ENCODE measurements at places on chromosomes 13 and 19.

DNA sequence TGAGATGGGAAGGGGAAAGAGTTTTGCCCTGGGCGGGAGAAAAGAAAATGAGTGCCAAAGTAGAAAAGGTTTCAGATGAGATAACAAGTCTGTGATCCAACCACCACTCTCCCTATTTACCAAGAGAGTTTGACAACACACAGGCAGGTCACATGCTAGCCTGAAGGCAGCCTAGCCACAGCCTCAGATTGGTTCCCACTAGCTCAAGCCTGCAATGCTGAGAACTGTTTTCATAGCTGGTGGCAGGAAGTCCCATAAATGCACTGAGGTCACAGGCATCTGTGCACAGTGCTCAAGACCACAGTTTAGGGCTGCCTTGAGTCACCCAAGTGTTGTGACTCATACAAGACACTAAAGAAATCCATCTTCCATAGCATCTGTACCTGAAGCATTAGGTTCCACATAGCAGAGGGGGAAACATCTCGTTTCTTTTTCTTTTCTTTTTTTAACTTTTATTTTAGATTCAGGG lies 18.5 kb upstream of the POP4 start:
- peak; percentile 37 for DNase-seq

GRCh38 chr13:95740979-95741320 lies 64.0 kb downstream of the DNAJC3 start:
- DNase-seq: no peak

GRCh38 chr13:40681341-40682146 lies 15.1 kb upstream of the FOXO1 start:
- DNase-seq: no peak

DNA sequence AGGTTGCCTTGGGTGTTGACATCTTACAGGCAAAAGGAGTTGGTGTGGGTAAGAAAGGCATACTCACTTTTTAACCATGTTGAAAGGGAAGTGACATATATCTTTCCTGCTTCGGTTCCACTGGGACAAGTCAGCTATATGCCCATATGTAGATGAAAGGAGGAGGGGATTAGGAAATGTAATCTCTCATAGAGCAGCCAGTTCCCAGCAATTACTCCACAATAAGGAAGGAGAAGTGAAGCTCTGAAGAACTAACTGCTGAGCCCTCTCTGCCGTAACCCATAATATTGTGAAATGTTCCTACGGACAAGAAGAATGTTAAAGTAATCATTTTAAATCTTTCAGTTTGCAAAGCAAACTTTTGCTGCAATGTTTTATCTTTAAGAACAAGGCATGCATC lies 82.2 kb downstream of the EDNRB start:
- no peak for DNase-seq

- no peak for DNase-seq
Observed at GRCh38 chr13:102392481-102393209, 9.2 kb downstream of the FGF14 start.

- peak; percentile 11 for DNase-seq
Observed at GRCh38 chr19:49056101-49056901, 1.2 kb downstream of the CGB7 start.

- no peak for DNase-seq
Observed at GRCh38 chr19:10979951-10980381, 19.1 kb downstream of the SMARCA4 start.

GRCh38 chr13:44277459-44277858 lies 96.2 kb upstream of the SERP2 start:
- DNase-seq: no peak

- no peak for DNase-seq
Observed at GRCh38 chr13:102589301-102589822, 7.4 kb upstream of the TPP2 start.

GRCh38 chr13:99228737-99229691 lies 28.4 kb downstream of the UBAC2 start:
- no peak for DNase-seq

DNA sequence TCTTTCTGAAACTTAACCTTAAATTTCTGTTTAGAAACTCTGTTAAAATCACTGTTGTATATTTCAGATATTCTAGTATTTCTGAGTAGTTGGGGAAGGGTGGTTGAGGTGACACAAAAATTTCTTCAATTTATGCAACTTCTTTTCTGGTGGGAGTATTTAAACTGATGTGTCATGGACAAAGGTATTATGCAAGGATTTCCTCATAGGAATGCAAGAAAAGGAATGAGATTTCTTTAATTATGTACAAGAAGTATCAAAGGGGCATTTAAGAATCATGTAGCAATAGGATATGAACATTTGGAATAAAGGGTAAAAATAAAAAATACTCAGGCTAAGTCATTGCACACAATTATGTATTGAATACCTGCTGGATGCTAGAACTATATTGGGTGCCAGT lies 575.8 kb upstream of the KLF12 start:
- no peak for DNase-seq

DNA sequence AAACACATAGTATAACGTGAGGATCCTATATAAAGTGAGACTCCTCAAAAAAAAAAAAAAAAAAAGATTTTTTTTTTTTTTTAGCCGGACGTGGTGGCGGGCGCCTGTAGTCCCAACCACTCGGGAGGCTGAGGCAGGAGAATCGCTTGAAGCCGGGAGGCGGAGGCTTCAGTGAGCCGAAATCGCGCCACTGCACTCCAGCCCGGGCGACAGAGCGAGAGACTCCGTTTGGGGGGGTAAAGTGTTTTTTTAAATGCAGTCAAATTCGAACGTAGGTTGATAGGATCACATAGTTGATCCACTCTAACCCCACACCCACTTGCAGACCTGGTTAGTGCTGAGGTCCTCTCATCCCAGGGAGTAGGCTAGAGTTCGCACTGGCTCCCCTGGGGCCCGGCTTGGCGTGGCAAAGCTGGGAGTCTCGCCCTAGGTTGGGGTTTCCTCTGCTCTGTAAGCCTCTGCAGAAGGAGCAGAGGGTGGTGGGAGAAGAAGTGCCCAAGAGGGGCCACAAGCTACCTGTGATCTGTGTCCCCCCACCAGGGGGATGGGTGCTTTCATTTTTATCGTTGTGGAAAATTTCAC lies 6.5 kb downstream of the RNF225 start:
- no peak for DNase-seq

- no peak for DNase-seq
Observed at GRCh38 chr13:73001971-73002370, 56.8 kb upstream of the KLF5 start.
